ENCODE measurements at places on chromosomes 6 and 20. TPM values are rescaled to one million over a fixed set of nuclear protein-coding genes. Genes with fewer than 3 reads are reported as not detected.

DNA sequence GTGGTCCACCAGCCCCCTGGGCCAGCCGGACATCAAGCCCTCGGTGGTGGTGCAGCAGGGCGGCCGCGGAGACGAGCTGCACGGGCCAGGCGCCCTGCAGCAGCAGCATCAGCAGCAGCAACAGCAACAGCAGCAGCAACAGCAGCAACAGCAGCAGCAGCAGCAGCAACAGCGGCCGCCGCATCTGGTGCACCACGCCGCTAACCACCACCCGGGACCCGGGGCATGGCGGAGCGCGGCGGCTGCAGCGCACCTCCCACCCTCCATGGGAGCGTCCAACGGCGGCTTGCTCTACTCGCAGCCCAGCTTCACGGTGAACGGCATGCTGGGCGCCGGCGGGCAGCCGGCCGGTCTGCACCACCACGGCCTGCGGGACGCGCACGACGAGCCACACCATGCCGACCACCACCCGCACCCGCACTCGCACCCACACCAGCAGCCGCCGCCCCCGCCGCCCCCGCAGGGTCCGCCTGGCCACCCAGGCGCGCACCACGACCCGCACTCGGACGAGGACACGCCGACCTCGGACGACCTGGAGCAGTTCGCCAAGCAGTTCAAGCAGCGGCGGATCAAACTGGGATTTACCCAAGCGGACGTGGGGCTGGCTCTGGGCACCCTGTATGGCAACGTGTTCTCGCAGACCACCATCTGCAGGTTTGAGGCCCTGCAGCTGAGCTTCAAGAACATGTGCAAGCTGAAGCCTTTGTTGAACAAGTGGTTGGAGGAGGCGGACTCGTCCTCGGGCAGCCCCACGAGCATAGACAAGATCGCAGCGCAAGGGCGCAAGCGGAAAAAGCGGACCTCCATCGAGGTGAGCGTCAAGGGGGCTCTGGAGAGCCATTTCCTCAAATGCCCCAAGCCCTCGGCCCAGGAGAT lies 1.0 kb downstream of the POU3F2 start:
- DNase-seq = no peak

DNA sequence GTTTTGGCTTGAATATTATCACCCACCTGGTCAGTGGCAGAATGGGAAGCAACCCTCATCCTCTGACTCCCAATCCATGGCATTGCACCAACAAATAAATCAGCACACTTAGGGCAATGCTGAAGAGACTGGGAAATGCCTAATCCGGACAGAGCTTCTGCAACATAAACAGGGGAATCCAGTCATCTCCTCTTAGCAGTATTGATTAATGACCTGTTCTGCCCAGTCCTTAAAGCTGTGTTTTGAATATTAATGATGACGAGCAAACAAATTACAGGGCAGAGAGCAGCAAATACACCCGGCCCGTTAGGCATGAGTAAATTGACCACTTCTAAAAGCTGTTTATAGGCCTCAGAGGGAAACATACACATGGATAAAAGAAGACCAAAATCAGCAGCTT lies 77.0 kb upstream of the B3GAT2 start:
- DNase-seq = no peak

DNA sequence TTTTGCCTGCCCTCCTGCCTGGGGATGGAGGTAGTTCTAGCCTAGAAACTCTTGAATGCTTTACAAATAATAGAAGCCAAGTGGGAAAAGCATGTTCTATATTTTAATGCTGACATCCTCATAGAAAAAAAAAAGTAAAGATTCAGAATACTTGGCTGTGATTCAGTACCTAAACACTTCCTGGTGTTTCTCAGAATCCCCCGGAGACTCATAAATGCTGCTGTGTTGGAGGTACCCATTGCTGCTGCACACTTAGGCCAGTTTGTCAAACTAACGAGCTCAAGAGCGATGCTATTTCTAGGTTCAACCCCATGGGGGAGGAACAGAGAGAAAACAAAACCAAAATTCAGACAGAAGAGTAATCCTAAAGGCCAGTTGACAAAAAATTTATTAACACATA lies 38.8 kb upstream of the ZFP64 start:
- no peak for DNase-seq

- DNase-seq = peak; percentile 95
Measured at GRCh38 chr6:35425284-35425683, 26.9 kb upstream of the FANCE start.

GRCh38 chr6:38144365-38144945 lies 324.9 kb downstream of the ZFAND3 start:
- DNase-seq = no peak

DNA sequence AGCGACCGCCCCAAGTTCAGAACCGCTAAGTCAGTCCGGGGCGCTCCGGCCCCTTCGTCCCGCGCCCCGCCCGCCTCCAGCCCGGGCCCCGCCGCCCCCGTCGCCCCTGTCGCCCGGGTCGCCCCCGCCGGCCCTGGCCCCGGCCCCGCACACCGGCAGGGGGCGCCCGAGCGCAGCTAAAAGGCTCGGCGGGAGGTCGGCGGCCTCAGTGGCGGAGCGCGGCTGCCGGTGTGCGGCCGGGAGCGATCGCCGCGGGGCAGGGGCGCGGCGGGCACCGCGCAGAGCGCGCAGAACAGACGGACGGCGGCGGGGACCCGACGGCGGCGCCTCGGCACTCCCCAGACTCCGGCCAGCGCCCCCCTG lies at the start of gene FNDC1:
FNDC1 (plus strand) TSS at position 208 of the 363 bp plus-strand sequence. CDS start 197 bp downstream, outside the sequence.
- DNase-seq = no peak

DNA sequence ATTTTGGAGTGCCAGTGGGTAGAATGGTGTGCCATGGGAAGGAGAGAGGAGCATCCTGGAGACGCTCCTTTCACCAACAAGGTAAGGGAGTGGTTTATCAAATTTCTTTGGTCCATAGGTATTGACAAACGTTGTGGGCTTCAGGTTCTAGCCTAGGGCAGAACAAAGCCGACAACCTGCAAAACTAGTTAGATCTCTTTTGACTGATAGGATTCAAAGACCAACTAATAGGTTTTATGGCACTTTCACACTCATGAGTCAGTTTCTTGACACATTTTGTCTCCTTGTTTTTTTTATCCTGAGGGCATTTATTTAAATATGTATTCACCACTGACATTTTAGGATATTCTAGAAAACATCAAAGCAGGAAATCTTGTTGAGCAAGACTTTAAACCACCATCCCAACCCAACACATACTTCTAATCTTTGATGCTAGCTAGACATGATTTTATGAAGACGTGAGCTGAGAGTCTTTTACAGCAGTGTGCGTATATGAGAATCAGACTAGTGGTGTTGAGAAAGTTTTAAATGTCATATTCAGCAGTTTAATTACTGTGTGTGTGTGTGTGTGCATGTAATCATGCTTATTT lies 370.4 kb upstream of the HSF2 start:
- no peak for DNase-seq

DNA sequence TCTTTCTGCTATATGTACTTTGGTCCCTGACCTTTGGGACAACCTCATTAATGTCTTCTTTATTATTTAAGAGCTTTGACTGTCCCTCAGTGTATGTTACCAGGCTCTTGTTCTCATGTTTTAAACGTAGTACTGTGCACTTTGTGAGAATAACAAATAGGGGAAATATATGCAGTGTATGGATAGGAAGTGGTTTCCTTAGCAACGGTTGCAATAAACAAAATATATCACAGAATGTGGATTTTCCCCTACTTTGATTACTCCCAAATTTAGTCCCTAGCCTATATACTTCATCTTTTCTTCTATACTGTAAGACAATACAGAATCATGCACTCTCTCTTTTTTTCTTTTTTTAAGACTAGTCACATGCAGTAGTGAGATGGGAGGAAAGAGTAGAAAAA lies 123.8 kb upstream of the AKIRIN2 start:
- DNase-seq = peak; percentile 16

DNA sequence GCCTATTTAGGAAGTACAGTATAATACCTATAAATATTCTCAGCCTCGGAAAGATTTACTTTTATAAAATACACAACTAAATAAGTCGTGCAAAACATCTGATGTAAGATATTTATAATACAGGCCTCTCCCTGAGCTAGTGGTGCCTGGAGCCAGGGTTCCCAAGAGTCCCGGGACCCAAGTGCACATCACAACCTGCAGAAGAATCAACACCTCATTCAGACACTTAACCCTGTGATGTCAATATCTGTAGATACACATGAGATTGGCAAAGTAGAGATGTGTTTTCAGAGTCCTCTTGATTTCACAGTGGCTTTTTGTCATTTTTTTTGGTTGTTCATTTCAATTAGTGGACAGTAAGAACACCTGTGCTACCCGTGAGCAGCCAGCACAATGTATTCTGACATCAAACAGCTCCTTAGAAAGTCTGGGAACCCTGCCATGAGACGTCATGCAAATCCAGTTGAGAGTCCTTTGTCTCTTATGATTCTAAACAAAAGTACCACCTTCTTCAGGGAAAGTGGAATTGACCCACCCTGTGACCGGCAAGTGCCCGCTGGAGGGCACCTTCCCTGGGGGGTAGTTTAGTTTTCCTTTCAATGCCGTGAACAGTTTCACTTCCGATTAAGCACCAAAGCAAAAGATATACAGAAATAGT lies 101.6 kb downstream of the DACT2 start:
- no peak for DNase-seq

DNA sequence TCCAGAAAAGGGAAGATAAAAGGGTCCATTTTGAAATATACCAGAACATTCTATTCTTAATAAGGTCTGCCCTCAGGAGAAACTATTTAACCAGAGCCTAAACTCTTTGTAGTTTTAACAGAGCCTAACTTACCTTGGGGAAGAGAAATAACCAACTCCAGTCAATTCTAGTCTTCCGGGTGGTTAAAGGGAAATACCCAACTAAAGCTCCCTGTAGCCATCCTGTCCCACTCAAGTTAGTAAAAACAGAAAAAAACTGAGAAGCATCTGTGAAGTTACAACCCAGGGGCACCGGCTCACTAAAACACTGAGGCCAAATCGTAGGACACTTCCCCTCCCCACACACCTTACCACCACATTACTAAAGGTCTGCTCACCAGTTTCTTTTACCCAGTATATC lies 23.7 kb downstream of the CEP85L start:
- DNase-seq = no peak

- DNase-seq = no peak
Measured at GRCh38 chr20:20741087-20742045, 28.9 kb upstream of the RALGAPA2 start.

- DNase-seq = no peak
Measured at GRCh38 chr6:24284006-24284405, 73.9 kb downstream of the DCDC2 start.

The RAD21L1 gene
- total RNA-seq = not detected

The OVOL2 gene
- not detected for total RNA-seq

The TXLNB gene
- total RNA-seq = 0.51 TPM

The TFAP2D gene
- not detected for total RNA-seq

The HCRTR2 gene
- total RNA-seq = not detected

The WASF1 gene
- 9.5 TPM for total RNA-seq
